ENCODE measurements at places on chromosomes 2 and 18. TPM values are rescaled to one million over a fixed set of nuclear protein-coding genes. Genes with fewer than 3 reads are reported as not detected.

Gene ZNF804A
- total RNA-seq, result 2.0 TPM

Gene TEX44
- total RNA-seq, result not detected

Gene MOGAT1
- not detected for total RNA-seq

Gene VAMP5
- total RNA-seq, result 32.8 TPM

Gene ANKRD30B
- under 0.01 TPM for total RNA-seq

Gene CXCR4
- 0.92 TPM for total RNA-seq

Gene RPL37A
- total RNA-seq, result 4,723 TPM

Gene ACVR2A
- total RNA-seq, result 38.0 TPM

Gene KYNU
- 9.5 TPM for total RNA-seq

Gene GRP
- not detected for total RNA-seq

Gene MLPH
- 12.2 TPM for total RNA-seq

Gene PAX8
- 0.14 TPM for total RNA-seq

Gene PRPF40A
- total RNA-seq, result 102 TPM

Gene CDH7
- total RNA-seq, result under 0.01 TPM

Gene RAX
- total RNA-seq, result not detected

Gene VPS4B
- 43.5 TPM for total RNA-seq
